AG08395 (cell line): ENCODE measurements at places on chromosomes 13 and 19.

DNA sequence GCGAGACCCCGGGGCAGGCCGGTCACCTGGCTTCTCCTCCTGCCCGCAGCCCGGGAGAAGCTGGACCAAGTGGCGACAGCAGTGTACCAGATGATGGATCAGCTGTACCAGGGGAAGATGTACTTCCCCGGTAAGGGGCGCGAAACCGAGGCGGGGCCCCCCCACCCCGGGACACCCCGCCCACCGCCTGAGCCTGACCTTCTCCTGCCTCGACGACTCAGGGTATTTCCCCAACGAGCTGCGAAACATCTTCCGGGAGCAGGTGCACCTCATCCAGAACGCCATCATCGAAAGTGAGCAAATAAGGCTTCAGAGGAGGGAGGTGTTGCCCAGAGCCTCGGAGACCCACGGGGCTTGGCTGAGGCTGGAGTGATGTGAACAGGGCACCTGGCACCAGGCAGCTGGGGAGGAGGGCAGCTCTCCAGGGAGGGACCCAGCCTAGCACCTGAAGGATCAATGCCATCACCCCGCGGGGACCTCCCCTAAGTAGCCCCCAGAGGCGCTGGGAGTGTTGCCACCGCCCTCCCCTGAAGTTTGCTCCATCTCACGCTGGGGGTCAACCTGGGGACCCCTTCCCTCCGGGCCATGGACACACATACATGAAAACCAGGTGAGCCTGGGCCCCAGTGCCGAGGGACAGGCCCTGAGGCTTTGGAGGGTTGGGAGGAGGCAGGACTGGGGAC lies 629 bp downstream of the IZUMO4 start:
- no peak for DNase-seq

DNA sequence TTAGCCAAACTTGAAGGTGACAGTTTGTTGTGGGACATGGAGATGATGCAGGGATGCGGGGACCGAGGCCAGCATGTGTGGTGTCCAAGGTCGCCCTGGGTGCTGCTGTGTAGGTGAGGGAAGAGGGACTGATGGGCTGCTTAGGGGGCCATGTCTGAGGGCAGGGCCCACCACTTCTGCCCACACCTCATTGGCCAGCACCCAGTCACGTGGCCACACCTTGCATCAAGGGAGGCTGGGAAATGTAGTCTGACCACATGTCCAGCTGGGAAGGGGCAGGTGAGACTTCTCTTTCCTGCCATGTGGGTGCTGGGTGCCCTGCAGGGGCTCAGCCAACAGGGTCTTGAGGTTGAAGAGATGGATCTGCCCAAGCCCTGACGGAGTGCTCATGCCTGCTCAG lies 88.9 kb downstream of the KDM4B start:
- DNase-seq: peak; percentile 47

- no peak for DNase-seq
Measured at GRCh38 chr19:39524495-39524894, 8.2 kb downstream of the EID2B start.

DNA sequence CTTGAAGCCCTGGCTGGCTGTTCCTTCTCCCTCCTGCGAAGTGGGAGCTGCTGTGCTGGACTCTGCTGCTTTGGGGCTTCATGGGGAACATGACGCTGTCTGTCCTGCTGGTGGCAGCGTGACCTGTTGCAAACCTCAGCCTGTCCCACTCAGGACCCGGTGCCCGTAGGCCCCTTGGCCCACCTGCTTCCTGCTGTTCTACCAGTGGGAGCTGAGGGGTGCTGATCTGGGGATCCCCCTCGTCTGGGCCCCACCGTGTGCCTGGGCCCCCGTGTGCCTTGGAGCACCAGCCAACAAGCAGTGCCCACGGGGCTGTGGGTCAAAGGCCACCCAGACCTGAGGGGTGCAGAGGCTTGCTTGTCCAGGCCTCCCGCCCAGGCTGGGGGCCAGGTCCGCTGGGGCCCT lies 5.3 kb downstream of the SPPL2B start:
- DNase-seq: no peak

DNA sequence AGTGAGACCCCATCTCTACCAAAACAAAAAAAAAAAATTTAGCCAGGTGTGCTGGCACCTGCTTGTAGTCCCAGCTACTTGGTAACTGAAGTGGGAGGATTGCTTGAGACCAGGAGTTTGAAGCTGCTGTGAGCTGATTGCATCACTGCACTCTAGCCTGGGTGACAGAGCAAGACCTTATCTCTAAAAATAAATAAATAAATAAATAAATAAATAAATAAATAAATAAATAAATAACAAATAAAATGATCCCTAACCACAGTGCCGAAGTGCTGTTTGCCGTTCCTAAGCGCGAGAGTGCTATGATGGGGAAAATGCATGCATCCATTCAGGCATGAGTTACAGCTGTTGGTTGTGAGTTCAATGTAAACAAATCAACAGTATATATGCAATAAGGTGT lies 27.2 kb downstream of the WDR88 start:
- DNase-seq: no peak

DNA sequence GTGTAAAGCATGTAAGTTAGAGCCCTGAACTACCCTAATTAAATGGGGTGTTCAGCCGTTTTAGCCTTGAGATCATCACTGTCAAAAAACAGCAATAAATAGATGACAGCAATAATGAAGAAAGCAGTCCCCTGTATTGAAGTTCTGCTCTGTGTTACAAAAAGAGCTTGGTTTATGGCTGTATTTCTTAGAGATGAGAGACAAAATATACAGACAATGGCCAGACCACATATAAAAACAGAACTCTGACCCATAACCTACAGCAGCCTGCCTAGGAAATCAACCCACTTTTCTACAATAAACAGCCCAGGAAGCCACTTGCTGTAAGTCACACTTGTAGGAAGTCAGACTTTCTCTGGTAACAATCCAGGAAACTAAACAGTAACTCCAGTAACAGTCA lies 10.8 kb downstream of the IGFL3 start:
- DNase-seq: no peak

GRCh38 chr19:45879055-45879454 lies 6.9 kb downstream of the IRF2BP1 start:
- no peak for DNase-seq

GRCh38 chr13:30618930-30619279 lies 1.2 kb downstream of the USPL1 start:
- DNase-seq: no peak

- no peak for DNase-seq
Measured at GRCh38 chr19:43505186-43505456, 575 bp upstream of the PHLDB3 start.

DNA sequence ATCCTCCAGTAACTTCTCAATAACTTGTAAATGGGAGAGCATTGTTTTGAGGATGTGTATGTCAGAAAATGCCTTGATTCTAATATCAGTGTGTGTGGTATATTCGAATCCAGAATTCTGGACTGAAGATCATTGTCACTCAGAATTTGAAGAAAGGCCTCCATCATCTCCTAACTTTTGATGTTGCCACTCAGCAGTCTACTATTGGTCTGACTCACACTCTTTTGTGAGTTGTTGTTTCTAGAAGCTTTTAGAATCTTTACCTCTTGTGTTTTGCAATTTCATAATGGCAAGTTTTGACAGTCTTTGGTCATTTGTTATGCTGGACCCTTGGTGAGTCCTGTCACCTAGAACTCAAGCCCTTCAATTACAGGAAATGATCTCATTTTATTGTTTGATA lies 77.0 kb downstream of the RUBCNL start:
- DNase-seq: no peak

DNA sequence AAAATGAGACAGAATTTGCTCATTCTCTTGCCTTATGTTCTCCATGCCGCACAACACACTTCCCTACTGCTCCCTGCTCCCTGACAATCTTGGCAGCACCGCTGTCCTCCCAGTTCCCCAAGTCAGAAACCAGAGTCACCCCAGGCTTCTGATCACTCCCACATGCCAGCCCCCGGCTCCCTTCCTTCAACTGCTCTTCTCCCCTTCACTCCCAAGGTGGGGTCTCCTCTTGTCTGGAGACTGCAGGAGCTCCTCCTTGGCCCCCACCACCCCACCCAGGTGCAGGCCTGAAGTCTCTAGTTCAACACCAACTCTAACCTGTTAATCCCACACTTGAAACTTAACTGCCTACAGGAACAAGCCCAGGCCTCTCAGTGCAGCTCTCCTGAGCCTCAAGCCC lies 16.8 kb upstream of the AKAP8 start:
- DNase-seq: no peak

DNA sequence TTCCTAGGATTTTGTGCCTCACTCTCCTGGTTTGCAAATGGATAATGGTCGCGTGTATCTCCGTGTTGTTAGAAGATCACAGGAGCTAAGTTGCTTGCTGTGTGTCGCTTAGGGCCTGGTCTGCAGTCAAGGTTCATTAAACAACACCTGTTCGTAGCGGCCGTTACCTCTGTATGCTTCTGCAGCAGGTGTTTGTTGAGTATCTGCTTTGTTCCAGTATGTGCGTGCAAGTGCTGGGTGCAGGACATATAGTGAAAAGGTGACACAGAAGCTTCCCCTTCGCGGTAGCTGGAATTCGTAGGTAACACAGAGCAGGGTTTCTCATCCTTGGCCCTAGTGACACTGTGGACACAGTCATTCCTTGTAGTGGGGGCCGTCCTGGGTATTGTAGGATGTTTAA lies 5.4 kb downstream of the MED25 start:
- no peak for DNase-seq

GRCh38 chr19:3696660-3696995 lies 3.6 kb downstream of the PIP5K1C start:
- no peak for DNase-seq

DNA sequence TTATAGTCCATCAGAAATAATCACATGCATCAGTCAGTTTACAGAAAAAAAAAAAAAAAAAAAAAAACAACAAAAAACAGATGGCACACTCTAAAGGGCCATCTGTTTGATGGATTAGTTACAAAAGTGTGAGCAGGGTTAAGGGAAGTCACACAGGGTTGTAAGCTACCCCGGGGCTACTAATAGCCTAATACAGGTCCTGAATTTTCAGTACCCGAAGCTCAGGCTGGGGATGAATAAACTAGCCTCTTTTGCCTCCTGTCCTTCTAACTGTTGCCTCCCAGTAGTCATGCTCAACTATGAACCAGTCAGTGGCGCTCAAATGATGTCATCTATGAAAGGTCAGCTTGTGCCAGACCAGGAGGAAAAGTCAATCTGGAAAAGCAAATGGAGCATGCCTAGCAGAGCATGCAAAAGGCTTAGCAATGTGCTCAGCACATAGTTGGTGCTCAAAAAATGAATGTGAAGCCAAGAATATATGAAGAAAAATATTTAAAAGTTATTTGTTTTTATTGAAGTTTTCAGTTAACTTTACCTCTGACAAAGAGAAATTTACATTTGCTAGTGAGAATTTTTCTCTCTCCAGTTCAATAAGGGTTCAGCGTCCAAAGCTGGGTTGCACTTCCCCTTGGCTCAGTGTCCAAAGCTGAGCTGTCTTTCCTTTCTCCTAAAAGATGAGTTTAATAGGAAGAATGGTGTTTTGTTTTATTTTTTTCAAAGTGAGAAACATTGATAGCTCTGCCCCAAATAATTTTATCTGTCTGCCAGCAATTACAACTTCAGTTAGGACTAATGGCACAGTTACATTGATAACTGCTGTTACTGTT lies 30.8 kb upstream of the LRCH1 start:
- DNase-seq: no peak

GRCh38 chr13:60662595-60662994 lies 265.6 kb downstream of the TDRD3 start:
- DNase-seq: no peak

GRCh38 chr19:1987197-1988187 lies 28.0 kb downstream of the BTBD2 start:
- no peak for DNase-seq
